Uterus (tissue), 4 donors: ENCODE measurements at places on chromosomes 2 and 18. TPM values are rescaled to one million over a fixed set of nuclear protein-coding genes. Genes with fewer than 3 reads are reported as not detected.

The TOGARAM2 gene
- not detected for total RNA-seq

The SLC38A11 gene
- total RNA-seq = under 0.01 TPM

The ALLC gene
- total RNA-seq = not detected

The ST8SIA3 gene
- not detected for total RNA-seq

The PSMA8 gene
- total RNA-seq = not detected

The AMER3 gene
- not detected for total RNA-seq
